ENCODE measurements at places on chromosomes 6 and 20.

DNA sequence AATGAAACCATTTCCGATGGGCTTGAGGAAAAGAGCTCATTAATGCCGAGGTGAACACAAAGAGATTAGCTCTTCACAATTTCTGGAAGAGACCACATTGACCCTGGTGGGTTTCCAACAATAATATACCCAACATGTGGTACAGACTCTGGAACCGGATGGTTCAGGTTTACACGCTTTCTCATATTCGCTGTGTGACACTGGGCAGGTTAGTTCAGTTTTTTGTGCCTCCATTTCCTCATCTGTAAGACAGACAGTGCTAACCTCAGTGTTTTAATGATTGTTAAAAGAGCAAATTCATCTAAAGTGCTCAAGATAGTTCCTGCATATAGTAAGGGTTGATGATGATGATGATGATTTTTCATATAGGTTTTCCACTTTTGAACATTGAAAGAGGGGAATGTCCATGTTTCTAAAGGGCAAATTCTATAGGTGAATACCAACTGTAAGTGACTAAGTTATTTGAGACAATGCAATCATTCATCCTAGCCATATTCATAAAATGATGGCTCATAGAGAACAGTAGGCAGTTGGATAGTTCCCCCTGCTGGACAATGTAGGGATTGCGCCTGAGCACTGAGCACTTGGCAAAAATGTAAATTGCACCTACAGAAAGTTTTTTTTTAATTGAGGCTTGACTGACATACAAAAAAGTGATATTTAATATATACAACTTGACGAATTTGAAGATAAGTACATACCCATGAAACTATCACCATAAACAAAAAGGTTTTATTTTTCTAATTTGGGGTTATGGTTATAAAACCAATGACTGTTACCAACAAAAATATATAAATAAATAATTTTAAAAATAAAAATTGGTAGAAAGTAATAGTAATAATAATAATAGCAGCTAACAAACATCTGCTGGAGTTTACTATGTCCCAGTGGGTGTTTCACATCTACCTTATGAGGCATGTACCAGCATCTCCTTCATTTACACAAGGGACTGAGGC lies 2.1 kb upstream of the PERP start:
- DNase-seq: peak; percentile 61

DNA sequence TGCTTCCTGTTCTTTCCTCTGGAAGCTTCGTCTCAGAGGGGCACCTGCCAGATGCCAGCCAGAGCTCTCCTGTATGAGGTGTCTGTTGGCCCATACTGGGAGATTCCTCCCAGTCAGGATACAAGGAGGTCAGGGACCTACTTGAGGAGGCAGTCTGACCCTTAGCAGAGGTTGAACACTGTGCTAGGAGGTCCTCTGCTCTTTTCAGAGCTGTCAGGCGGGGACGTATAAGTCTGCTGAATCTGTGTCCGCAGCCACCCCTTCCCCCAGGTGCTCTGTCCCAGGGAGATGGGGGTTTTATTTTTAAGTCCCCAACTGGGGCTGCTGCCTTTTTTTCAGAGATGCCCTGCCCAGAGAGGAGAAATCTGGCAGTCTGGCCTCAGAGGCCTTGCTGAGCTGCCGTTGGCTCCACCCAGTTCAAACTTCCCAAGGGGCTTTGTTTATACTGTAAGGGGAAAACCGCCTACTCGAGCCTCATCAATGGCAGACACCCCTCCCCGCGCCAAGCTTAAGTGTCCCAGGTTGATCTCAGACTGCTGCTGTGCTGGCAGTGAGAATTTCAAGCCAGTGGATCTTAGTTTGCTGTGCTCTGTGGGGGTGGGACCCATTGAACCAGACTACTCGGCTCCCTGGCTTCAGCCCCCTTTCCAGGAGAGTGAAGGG lies 326.7 kb downstream of the BCKDHB start:
- DNase-seq: no peak

- DNase-seq: no peak
These were observed 128.6 kb upstream of the PLCB4 start for GRCh38 chr20:8940326-8940725.

- no peak for DNase-seq
These were observed 115.3 kb upstream of the SPACA1 start for GRCh38 chr6:87932361-87932760.

- no peak for DNase-seq
These were observed 227.6 kb downstream of the BMP7 start for GRCh38 chr20:57038608-57039440.

DNA sequence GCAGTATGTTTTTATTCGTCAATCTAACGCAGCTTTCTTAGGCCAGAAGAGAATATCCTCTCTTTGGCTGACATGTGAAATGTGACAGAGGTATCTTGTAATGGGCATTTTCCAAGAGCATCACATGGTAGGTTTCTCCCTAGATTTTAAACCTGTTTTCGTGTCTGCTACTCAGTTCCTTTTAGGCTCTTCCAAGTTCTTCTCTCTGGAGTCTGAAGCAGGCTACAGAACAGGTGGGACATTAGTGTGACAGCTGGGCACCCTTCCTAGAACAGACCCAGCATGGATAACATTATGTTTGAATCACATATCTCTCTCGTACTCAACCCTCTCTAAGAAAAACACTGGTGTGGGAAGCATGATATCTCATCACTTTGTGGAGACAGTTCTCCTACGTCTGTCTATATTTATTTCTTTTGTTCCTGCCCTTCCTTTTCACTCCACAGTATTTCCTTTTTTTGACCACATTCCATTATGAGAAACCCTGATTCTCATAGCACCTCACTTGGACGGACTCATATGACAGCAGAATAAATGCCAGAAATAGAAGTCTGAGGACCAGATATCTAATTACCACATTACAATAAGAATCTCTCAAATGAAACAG lies 263.4 kb downstream of the NKAIN2 start:
- no peak for DNase-seq

DNA sequence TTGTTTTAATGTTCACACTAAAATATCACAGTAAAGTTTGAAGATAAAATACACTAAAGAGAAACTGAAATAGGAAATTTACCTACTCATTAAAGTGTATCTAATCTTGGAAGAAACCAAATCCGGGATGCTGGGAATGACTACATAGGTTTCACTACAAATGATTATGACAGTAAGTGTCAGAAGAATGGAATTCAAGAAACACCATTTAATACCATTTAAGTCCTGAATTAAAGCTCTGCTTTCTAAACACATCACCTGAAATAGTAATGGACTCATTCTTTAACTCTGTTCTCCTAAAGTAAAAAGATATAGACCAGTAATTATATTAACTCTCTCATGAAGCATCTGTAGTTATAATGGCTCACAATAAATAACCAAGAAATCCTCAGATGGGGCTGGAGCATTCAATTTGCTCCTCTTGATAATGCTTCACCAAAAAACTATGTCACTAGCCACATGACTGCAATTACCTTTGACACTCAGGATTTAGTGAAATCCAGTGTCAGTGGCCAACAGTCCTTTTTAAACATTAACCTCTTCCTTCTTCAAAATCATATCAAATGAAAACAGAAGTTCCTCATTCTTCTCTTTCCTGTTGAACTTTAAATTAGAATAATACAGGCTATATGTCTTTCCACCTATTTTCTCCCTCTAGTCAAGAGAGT lies 41.4 kb downstream of the MAP7 start:
- no peak for DNase-seq

- no peak for DNase-seq
These were observed 16.2 kb upstream of the RBL1 start for GRCh38 chr20:37111926-37112455.

GRCh38 chr6:79570129-79571029 lies 33.1 kb upstream of the LCA5 start:
- DNase-seq: peak; percentile 72

- no peak for DNase-seq
These were observed 272.4 kb downstream of the GMDS start for GRCh38 chr6:1972962-1973361.

DNA sequence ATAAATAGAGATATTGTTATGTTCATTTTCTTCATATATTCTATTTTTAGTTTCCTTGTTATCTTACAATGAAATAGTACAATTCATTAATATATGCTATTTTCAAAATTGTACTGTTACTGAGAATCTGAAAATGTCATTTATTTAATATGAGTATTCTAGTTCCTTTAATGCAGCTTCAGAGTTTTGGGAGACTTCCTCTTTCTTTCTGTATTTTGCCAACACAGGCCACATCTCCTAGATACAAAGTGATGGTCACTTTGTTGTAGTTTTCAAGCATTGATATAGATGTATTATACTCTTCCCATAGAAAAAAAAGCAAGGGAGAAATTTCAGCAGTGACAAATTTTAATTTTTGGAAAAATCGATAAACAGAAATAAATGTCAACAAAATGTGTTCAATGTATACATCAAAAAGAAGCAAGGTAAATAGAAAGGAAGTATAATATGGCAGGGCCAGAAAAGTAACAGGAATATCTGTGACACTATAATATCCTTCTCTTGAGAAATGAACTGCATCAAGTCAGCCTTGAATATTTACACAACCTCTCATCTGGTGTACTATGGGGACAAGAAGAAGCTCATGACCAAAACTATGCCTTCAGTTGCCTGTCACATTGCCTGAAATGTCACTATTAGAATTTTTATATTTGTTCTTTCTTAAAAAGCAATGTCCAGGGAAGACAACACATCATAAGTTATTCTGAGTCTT lies 396.0 kb downstream of the TBC1D32 start:
- no peak for DNase-seq

- no peak for DNase-seq
These were observed 11.8 kb upstream of the TULP1 start for GRCh38 chr6:35524380-35525020.

GRCh38 chr6:75025371-75025770 lies 180.5 kb downstream of the COL12A1 start:
- DNase-seq: no peak

GRCh38 chr6:125279961-125280360 lies 21.8 kb downstream of the HDDC2 start:
- DNase-seq: no peak

DNA sequence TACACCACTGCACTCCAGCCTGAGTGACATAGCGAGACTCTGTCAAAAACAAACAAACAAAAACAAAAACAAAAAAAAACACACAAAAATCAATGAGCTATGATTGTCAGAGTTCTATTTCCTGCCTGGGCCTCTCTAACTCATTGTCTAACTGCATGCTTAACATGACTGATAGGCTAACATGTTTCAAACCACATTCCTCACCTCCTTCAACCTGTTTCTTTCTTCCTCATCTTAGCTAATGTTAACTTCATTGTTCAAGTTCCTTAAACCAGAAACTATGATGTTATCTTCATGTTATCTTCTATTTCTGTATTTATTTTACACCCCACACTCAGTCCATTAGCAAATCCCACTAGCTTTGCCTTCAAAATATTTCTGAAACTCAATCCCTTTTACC lies 41.5 kb downstream of the BEND6 start:
- DNase-seq: no peak

- DNase-seq: no peak
These were observed 6.8 kb upstream of the EPB41L1 start for GRCh38 chr20:36147690-36148089.

GRCh38 chr6:111555036-111555435 lies 50.6 kb downstream of the TRAF3IP2 start:
- no peak for DNase-seq

DNA sequence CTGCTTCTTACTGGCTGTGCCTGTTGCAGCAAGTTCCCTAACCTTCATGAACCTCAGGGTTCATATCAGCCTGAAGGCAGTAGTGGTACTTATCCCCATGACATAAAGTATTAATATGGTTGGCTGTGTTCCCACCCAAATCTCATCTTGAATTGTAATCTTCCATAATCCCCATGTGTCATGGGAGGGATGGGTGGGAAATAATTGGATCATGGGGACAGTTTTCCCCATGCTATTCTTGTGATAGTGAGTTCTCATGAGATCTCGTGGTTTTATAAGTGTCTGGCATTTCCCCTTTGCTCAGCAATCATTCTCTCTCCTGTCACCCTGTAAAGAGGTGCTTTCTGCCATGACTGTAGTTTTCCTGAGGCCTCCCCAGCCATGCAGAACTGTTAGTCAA lies 61.8 kb downstream of the FAM229B start:
- no peak for DNase-seq

GRCh38 chr6:130337534-130337933 lies 28.3 kb upstream of the TMEM200A start:
- no peak for DNase-seq

- DNase-seq: no peak
These were observed 72.0 kb upstream of the SCGN start for GRCh38 chr6:25579902-25580495.

All from ACHN (cell line).